ENCODE measurements at places on chromosomes 13 and 19.

- DNase-seq: no peak
These were observed 76.1 kb downstream of the TEX26 start for GRCh38 chr13:31008400-31009115.

DNA sequence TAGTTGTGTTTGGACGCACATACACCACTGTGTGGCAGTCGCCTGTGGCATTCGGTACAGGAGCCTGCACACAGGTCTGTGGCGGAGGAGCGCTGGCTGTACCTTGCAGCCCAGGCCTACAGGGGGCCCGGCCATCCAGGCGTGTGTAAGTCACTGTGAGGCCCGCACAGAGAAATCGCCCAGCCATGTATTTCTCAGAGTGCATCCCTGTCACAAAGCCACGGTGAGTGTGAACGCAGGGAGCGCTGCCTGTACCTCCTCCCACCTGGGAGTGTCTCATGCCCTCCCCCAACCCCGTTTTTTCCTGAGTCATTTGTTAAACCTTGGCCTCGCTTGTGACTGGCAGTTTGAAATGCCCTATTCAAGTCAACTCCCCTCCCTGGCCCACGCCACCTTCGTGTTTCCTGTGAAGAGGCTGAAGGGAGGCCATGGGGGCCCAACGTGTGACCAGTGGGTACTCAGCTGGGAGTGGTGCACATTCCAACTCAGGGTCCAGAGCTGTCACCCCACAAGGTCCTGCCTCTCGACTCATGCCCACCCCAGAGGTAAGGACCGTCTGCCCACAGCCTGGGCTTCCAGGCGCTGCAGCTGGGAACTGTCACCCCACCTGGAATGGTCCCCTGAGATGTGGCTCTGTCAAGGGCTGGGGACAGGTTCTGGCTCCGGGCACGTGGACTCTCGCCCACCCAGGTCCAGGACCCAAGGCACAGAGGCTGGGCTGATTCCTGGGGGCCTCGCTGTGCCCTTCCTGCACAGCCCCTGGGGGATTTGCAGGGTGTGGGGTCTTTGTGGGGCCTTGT, 11.6 kb upstream of the RASA3 start:
- no peak for DNase-seq

DNA sequence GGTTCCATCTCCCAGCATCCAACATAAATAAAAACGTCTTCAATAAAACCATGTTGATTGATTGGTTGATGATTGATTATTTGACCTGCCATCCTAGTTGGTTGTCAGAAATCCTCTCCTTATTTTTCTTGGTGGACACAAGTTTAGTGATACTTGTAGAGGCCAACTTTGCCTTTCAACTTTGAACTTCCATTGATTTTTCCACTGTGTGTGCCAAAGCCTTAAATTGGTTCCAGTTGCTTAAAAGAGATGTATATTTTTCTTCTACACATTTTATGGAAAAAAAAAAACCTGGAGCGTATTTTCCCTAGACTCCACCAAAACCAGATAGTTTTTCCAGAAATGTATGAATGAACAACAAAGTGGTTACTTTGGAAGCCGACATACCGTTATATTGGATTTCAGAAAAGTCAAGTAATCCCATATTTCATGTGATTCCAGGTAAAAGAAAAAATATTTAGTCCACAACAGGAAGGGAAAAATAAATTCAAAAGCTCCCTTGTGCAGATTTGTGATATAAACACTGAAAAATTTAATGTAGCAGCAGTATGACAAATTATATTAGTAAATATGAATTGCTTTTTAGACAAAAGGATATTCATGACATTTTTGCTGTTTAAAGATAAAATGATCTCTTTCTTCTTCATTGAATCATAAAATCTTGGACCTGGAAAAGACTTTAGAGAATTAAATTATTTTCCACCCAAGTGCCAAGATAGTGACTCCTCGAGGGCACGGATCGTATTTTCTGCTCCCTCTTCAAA, 85.2 kb downstream of the MBNL2 start:
- DNase-seq: no peak

- DNase-seq: no peak
These were observed 38.1 kb downstream of the TMEM255B start for GRCh38 chr13:113796964-113797676.

DNA sequence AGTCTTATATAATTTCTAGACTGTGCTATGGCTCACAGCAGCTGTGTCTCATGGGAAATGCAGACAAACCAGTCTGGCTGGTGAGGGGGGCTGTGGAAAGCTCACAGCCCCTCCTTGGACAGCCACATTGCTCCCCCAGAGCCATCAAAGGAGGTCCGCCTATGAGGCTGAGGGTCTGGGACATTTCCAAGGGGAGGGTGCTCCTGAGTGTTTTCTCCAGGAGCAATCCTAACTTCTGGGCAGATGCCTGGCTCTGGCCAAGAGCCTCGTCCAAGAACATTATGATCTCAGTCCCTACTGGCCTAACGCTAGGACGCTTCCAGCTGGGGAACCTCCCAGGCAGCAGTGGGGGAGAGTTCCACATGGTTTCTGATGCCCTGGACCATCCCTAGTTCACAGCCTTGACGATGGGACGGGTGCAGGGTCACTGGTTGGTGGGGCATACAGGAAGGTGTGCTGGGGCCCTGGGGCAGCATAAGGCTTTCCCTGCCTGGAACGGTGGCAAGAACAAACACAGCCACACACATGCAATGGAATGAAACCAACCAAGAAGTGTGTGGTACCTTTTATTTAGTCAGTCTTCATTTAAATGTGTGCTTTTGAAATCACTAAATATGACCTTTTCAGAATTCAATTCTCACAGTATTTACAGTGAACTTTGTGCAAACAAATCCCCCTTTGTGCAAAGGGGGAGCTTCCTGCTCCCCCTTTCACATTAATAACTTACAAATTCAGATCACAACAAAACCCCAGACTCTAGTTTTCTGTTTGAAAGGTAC, 60.6 kb downstream of the CDADC1 start:
- no peak for DNase-seq

DNA sequence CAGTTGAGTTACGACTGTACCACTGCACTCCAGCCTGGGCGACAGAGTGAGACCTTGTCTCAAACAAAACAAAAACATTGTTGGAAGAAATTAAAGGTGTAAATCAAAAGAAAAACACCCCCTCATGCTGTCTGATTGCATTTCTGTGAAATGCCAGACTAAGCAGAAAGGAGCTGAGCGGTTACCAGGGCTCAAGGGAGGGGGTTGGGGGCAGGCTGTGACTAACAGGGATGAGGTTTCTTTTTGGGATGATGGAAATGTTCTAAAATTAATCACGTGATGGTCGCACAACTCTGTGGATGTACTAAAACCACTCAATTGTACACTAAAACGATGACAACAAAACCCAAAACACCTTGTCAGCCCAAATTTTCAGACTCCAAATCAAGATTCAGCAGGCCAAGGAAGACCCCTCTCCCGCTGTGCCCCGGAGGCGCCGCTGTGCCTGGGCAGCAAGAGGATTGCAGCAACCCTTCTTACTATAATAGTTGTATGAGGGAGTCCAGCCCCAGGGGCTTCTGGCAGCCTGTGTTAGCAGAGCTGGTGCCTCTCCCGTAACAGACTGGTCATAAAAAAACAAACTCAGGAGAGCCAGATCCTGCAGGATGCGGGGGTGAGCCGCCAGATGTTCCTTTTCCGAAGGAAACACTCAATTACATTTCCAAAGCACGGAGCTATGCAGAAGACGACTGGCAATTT, 20.9 kb downstream of the CAPS start:
- DNase-seq: no peak

- no peak for DNase-seq
These were observed 1.6 kb downstream of the LMNB2 start for GRCh38 chr19:2454962-2455850.

DNA sequence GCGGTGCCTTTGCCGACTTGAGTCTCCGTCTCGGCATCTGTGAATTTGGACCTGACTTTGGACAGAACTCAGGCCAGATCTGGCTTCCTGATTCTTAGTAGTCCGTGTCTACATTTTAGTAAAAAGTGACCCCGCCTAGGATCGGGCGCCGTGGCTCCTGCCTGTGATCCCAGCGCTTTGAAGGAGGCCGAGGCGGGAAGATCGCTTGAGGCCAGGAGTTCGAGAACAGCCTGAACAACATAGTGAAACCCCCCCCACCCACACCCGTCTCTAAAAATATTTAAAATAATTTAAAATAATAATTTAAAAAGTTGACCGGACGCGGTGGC, 849 bp upstream of the TCF3 start:
- DNase-seq: no peak

DNA sequence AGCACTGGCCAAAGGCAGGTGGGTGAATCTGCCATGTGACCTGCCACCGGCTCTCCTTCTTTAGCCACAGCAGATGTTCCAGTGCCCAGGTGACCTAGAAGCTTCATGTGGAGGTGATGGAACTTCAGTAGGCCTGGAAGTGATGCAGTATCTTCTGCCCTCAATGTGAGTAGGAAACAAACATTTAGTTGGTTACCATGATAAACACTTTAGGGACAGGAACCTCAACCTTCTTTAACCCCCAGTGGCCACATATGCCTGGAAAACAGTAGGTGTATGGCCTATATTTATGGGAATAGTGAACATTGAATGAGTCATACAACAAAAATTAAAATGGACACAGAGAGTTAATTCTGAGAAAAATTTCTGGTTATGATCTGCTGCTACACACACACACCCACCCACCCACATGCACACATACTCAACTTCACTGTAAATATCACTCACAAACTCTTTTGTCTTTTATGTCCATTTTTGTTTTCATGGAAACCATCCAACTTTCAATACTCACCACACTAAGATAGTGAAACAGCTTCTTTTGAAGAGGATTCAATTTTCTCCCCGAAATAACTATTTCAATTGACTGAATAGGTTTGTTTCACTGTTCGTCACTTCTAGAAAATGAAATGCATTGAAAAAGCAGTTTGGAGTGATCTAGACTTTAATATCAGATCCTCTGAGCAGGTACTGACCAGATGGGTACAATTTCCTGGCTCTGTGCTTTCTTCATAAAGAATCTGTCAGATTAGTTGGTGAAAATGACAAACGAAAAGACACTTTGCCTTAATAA, 97.3 kb downstream of the STARD13 start:
- no peak for DNase-seq

DNA sequence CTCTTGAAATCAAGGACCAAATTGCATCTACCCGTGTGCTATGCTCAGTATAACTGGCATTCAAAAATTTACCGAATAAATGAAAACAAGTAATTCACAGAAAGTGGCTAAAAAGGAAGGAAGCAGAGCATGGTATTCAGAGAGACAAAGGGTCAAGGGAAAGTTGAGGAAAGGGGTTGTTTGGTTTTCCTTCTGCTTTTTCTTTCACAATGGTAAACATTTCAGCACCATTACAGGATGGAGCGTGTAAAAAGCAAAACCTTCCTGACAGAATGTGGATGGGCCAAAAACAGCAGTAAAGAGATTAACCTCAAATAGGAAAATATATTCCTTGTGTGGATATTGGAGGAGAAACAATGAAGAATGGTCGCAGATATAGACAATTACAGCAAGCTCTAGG, 14.8 kb downstream of the DIAPH3 start:
- no peak for DNase-seq

GRCh38 chr19:5354403-5354802, 13.8 kb upstream of the PTPRS start:
- DNase-seq: peak; percentile 14

DNA sequence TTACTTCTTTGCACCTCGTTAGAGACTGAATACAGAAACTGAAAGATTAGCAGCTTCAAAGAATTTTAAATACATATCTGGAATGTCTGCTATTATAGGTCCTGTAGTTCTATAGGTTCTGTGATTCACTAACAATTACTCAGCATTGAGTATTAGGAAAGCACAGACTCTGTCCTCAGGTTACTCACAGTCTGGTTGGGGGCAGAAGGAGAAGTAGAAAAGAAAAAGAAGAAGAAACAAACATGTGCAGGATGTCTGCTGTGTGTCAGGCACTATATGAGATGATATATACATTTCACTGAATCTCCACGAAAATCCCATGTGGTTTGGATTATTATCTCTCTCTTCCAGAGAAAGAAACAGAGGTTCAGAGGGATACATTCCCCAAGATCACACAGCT, 40.1 kb downstream of the SERTM1 start:
- no peak for DNase-seq

DNA sequence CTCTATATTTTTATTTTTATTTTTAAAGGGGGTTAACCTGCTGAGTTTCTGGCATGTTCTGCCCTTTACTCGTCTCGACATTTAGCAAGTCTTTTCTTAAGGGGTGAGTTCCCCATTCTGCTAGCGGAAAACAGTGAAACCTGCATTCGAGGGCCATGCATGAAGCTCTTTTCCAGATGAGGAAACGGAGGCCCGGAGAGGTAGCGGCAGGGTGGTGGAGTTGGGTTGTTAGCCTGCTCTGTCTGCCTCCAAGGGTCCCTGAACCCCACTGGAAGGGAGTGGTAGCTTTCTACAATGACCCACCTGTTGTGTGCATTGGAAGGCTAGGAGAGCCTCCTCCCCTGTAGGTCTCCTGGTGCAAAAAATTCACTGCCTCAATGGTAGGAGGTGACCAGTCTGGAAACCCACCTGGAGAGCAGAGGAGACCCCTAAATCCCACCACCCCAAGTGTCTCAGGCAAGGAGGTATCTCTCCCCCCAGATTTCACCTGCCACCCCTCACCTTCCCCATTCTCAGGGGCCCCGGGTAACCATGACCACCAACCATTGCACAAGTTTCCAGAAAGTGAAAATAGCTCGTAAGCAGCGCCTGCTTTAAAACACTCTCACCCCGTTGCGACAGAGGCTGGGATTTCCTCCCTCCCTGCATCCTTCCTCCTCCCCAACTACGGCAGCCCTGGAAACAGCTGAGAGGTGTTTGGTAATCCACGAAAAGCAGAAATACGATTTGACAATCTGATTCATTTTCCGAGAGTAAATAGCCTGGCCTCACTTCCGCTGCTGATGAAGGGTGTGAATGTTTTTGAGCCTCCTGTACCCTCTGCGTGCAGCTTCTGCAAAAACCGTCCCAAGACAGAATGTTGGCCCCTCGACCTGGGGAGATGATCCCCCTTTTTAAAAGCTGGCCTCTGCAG, 3.5 kb downstream of the KLF2 start:
- peak; percentile 52 for DNase-seq

- peak; percentile 89 for DNase-seq
These were observed 1.9 kb upstream of the LMTK3 start for GRCh38 chr19:48513289-48514122.

- DNase-seq: peak; percentile 27
These were observed 559 bp upstream of the SSBP4 start for GRCh38 chr19:18418483-18419194.

DNA sequence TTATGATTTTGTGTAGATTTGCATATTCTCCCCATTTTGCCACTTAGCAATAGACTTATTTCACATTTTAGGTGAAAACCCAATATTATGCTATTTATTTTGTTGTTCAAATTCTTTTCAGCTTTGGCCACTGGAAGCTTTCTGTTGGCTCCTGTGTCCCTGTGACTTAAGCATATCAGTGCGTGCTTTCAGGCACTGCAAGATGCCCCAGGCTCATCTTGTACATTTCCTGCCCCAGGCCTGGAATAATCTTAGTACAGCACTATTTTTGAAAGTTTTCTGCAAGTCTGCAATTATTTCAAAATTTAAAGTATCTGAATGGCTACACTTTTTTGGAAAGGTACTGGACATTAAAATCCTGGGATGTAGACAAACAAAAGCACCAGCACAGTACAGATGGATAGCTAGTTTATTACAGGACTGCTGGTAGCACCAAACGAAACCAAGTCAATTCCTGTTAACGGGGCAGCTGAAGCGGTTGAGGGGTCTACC, 3.5 kb upstream of the CCNP start:
- no peak for DNase-seq

All from CD4-positive, alpha-beta T cell (primary cell).